ENCODE measurements at places on chromosomes 13 and 19.

GRCh38 chr19:9597027-9597426 lies 12.7 kb upstream of the ZNF121 start:
- no peak for DNase-seq

DNA sequence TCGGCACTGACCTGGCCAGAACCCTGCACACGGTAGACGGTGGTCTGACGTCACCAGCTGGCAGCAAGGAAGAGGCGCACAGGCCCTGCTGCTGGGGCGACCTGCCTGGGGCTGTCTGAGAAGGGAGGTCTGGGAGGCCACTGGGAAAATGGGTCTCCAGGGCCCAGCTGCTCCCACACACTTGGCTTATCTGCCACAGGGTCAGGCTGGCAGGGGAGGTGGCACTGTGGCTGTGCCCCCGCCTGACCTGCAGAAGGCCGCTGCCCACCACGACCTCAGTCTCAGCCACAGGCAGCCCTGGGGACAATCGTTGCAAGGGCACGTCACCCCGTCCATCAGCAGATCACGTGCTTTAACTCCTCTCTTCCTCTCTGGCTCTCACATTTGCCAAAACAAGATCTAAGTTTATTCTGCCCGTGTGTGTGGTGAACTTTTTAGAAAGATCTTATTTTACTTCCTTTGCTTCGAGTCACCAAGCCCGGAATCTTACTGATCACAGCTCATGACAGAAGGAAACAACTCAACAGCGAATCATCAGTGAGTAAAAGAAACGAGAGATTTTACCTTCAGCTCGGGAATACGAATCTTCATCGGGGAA lies 45.2 kb upstream of the RANBP3 start:
- DNase-seq, result no peak

DNA sequence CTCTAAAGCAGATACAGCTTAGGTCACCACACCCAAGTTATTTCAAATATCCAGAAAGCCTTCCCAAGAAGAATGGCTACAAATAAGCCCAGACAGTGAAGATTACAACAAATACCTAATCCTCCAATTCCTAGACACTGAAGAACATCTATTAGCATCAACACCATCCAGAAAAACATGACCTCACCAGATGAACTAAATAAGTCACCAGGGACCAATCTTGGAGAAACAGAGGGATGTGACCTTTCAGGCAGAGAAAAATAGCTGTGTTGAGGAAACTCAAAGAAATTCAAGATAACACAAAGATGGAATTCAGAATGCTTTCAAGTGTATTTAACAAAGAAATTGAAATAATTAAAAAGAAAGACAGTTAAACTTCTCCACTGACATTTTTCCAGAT lies 15.0 kb upstream of the CLC start:
- no peak for DNase-seq

DNA sequence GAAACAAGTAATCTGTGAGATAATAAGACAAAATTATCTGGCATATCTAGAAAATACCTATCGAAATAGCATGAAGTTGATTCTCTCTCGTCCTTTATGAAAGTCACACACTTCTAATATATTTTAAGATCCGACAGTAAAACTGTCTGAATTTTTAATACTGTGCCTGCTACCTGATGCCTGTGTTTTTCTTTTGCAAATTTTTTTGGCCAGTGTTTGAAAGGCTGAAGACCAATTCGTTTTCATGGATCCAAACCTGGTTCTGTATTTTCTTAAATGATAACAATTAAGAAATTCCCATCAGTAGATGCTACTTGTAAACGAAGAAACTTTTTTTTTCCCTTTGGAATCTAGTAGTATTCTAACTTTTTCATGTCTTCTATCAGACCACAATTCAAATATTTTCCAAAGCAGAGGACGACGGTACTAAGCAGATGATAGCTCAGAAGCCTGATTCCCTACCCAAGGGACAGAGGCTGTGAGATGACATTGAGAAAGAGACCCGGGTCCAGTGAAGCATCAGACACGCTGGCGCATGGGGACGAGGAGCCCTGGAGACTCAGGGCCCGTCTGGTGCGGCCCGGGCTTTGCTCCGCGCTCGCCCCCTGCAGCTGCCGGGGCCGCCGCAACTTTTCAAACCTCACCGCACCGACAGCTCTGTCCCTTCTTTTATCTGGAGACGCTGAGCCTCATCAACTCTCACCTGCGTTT lies 49.5 kb upstream of the PABPC3 start:
- DNase-seq, result no peak

DNA sequence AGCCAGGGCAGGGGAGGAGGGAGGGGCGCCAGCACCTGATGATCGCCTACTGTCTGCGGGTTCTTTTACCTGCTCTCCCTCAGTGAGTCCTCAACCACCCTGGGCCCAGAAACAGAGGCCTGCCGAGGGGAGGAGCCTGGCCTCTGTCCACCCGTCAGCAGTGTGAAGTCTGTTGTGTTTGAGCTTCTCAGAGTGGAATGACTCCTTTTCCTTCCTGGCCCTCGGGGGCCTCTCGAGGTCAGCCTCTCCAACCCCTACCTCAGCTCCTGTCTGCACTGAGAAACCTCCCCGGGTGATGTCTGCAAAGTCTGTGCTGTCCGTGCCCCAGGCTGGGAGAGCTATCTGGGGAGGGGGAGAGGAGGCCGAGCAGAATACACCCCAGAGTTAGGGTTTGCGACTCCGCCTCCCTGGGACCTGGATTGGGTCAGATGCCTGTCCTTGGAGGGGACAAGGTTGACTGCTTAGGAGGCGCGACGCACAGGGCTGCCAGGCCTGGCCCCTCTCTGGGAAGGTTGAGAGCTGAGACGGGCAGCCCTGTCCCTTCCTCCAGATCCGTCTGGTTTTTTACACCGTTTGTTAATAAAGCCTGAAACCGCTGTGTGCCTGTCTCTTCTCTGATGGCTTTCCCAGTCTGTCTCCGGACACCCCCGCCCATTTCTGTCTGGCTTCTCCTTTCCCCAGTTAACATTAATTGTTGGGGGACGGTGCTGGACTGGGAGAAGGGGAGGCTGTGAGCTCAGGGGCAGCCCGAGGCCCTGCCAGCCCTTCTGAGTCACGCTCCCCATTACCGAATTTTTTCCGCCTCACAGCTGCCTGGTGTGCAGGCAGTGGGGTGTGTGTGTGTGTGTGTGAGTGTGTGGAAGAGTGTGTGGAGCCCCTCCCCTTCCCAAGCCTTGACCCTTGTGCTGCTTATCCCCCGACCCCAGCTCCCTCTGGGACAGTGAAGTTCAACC lies 989 bp upstream of the SSC5D start:
- DNase-seq, result no peak

GRCh38 chr19:35860818-35861639 lies 4.3 kb downstream of the KIRREL2 start:
- no peak for DNase-seq

- no peak for DNase-seq
Observed at GRCh38 chr19:8445488-8446001, 770 bp downstream of the HNRNPM start.

GRCh38 chr19:13782537-13782936 lies 8.3 kb downstream of the C19orf53 start:
- no peak for DNase-seq
